ENCODE measurements at places on chromosomes 11 and 22.

GRCh38 chr22:38412435-38413084, 42.4 kb downstream of the KCNJ4 start:
- no peak for DNase-seq

DNA sequence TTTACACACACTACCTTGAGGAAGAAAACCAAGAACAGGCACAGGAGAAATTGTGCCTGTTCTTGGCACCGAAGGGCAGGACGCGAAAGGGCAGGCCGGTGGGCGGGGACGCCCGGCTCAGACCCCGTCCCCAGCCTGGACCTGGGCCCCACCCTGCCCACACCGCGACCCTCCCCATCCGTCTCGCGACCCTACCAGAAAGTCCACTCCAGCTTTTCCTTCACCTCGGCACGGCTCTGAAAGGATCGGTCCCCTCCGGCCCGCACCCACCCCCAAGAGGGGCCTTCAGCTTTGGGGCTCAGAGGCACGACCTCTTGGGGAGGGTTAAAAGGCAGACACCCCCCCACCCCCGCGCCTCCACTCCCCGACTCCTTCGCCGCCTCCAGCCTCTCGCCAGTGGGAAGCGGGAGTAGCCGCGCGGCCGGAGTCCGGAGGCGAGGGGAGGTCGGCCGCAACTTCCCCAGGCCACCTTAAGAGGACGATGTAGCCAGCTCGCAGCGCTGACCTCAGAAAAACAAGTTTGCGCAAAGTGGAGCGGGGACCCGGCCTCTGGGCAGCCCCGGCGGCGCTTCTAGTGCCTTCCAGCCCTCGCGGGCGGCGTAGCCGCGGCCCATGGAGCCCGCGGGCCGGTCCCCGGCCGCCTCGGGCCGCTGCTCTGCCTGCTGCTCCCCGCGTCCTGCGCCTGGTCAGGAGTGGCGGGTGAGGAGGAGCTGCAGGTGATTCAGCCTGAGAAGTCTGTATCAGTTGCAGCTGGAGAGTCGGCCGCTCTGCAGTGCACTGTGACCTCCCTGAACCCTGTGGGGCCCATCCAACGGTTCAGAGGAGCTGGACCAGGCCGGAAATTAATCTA, 4.4 kb downstream of the SEC14L6 start:
- DNase-seq, result no peak

DNA sequence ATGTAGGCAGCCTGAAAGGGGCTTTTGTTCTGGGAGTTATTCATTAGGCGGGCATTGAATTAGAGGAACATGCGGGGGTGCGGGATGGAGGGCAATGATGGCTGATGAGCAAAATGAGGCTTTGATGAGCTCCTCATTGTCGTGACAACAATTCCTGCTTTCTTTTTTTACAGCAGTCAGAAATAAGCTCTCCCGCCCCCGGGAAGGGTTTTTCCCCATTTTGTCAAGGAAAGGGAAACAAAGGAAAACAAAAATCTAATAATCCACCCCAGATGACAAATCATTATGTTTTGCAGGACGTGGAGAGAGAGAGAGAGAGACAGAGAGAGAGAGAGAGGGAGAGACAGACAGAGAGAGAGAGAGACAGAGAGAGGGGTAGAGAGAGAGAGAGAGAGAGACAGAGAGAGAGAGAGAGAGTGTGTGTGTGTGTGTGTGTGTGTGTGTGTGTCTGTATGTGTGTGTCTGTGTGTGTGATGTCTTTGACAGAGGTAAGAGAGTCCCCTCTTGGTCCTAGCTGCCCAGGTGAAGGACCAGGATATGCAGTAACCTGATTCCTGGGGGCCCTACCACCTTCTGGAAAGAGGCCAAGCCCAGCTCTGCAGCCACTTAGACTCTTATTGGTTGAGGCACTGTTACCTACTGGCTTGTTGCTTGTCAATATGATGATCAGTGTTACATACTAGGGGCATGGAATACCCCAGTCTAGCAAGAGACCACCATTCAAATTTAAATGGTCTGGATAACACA, 46.7 kb upstream of the PARVA start:
- peak; percentile 92 for DNase-seq

GRCh38 chr22:41446057-41446501, 522 bp downstream of the TOB2 start:
- DNase-seq, result no peak
